ENCODE measurements at places on chromosomes 1 and 21. TPM values are rescaled to one million over a fixed set of nuclear protein-coding genes. Genes with fewer than 3 reads are reported as not detected.

The LCE1E gene
- total RNA-seq = not detected

The G0S2 gene
- total RNA-seq = 449 TPM

The SYCP1 gene
- not detected for total RNA-seq

The ZRANB2 gene
- 150 TPM for total RNA-seq

The PTGS2 gene
- 1.1 TPM for total RNA-seq

The CGN gene
- total RNA-seq = 0.28 TPM

The KRTAP24-1 gene
- total RNA-seq = not detected

The UMODL1 gene
- not detected for total RNA-seq

The MFAP2 gene
- not detected for total RNA-seq

The HES5 gene
- not detected for total RNA-seq

The FAM167B gene
- total RNA-seq = 0.57 TPM

The ERICH3 gene
- not detected for total RNA-seq

The CCDC30 gene
- total RNA-seq = 0.68 TPM

The DIO1 gene
- not detected for total RNA-seq

The MYBPH gene
- not detected for total RNA-seq

Data from activated CD4-positive, alpha-beta T cell treated with anti-CD3 and anti-CD28 coated beads, Interleukin-2, amount 10 ng/mL, durations not matched to agents 24 days and 14 days (primary cell).